ENCODE measurements at places on chromosomes 4 and X.

- no peak for DNase-seq
Observed at GRCh38 chr4:72006586-72006985, 25.2 kb upstream of the NPFFR2 start.

DNA sequence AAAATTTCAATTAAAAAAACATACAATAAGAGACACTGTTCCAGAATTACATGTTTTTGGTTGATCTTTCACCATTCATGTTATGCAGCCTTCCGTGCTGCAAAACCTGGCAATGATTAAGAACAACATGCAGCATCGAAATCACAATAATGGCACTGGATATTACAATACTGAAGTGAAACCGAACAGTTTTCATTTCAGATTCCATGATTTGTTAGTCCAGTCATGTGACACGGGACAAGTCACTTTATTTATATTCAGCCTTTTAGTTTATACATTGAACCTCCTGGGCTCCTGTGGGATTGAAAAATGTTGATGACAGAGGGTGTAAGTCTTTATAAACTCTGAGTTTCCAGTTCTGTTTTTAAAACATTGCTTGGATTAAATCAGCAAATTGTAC, 142.5 kb upstream of the TTC29 start:
- no peak for DNase-seq

DNA sequence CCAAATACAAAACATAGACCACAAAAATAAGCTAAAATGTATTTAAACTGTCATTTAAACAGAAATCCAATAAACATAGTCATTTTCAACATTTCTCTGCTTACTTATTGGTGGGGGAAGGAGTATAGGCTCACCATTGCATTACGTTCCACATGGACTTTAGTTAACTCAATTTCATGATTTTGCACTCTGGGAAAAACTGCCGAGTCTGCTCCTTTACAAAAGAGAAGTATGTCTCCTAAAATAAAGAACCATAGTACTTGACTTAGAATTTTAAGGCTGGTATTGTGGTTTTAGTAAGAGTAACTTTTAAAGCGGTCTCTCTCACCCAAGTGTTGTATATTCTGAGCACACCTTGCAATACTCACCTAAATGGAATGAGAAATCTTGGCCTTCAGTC, 75.1 kb upstream of the MCF2 start:
- no peak for DNase-seq

GRCh38 chr4:54440394-54441136, 211.5 kb downstream of the PDGFRA start:
- DNase-seq: no peak

GRCh38 chrX:2484721-2485648, 15.8 kb downstream of the DHRSX start:
- no peak for DNase-seq

GRCh38 chr4:37793562-37793961, 32.9 kb upstream of the PGM2 start:
- DNase-seq: no peak

GRCh38 chr4:73341454-73341853, 62.6 kb upstream of the ALB start:
- no peak for DNase-seq

- DNase-seq: no peak
Observed at GRCh38 chrX:24702362-24703184, 8.9 kb downstream of the POLA1 start.

DNA sequence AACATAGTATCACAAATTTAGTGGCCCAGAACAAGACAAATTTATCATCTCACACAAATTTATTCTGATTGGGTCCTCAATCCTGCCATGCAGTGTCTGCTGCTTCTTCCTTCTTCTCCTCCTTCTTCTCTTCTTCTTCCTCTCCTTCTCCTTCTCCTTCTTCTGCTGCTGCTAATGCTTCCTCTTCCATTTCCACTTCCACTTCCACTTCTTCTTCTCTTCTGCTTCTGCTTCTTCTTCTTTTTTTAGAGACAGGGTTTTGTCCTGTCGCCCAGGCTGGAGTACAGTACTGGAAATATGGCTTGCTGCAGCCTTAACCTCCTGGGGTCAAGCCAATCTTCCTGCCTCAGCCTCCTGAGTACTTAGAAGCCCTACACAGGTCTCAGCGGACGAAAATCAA, 37.5 kb downstream of the FGFBP1 start:
- no peak for DNase-seq

DNA sequence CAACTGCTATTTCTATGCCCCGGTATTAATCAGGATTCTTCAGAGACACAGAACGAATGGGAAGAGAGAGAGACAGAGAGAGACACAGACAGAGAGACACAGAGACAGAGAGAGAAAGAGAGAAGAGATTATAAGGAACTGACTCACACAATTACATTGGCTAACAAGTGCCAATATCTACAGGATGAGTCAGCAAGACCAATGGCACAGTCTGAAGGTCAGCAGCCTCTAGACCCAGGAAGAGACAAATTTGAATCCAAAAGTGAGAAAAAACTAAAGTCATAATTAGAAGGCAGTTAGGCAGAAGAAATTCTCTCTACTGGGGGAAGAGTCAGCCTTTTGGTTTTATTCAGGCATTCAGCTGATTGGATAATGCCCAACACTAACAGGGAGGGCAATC, 187.3 kb downstream of the MAB21L2 start:
- DNase-seq: no peak

- DNase-seq: no peak
Observed at GRCh38 chr4:76434901-76435527, at the start of gene SHROOM3. Gene SHROOM3 (plus strand): TSS chr4:76435229. CDS start chr4:76436053, 824 bp downstream.

DNA sequence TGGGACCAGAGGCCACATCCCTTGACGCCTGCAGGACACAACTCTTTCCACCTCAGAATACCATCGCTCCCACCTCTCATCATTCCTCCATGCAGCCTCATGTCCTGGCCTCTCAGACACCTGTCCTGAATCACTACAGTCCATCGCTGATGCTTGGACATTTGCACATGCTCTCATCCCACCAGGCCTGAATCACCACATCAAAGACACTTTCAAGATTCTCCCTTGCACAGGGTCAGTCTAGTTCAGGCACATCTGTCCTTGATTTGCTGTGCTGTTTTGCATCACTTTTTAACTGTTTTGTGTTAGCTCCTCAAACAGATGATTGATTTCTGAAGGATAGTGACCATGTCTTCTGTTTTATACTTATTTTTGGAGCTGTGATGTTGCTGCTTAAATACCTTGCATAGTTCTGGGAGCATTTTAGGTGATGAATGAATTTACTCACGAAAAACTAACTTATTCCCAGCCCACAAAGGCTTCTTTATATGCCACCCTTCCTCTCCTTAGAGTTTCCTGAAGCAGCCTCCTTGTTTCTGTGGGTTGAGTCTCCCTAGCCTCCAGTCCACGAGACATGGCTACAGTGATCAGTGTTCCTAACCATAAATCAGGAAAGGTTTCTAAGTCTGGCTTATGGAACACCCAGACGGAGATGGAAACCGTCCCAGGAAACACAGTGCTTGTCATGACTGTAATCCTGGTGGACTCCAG, 2.6 kb downstream of the FAM114A1 start:
- DNase-seq: no peak

- no peak for DNase-seq
Observed at GRCh38 chr4:140255927-140256326, 101.9 kb upstream of the MAML3 start.

DNA sequence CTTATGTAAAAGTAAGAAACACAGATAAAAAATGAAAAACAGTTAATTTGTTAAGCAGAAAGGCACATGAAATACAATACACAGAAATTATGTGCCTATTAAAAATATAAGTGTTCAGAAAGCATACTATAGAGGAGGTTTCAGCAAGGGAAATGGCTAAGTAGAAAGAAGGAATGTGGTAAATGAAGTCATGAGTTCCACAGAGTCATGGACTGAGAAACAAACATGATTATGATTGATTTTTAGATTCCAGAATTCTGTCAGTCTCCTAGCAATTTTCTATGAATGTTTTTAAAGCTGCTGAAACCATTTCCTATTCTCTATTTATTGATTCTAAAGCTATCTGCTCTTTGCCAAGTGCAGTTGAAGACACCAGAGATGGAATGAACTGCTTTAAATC, 1398.4 kb downstream of the ARAP2 start:
- DNase-seq: no peak

DNA sequence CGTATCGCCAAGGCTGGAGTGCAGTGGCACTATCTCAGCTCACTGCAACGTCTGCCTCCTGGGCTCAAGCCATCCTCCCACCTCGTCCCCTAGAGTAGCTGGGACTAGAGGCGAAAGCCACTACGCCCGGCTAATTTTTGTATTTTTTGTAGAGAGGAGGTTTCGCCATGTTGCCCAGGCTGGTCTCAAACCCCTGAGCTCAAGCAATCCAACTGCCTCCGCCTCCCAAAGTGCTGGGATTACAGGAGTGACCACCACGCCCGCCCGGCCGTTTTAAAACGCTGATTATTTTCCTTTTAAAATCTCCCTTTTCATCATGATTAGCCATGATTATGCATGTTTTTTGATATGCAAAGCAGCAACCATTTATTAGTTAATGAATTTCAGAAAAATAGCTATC, 2.2 kb downstream of the N4BP2 start:
- no peak for DNase-seq

- DNase-seq: no peak
Observed at GRCh38 chr4:180052629-180053028, 2190.6 kb upstream of the TENM3 start.

GRCh38 chr4:47498899-47499298, 13.8 kb downstream of the ATP10D start:
- DNase-seq: no peak

- DNase-seq: no peak
Observed at GRCh38 chr4:8940792-8941491, 69.3 kb upstream of the HMX1 start.

GRCh38 chr4:126572264-126572663, 1060.5 kb upstream of the INTU start:
- DNase-seq: no peak

GRCh38 chr4:116953947-116954346, 131.4 kb downstream of the TRAM1L1 start:
- DNase-seq: no peak

DNA sequence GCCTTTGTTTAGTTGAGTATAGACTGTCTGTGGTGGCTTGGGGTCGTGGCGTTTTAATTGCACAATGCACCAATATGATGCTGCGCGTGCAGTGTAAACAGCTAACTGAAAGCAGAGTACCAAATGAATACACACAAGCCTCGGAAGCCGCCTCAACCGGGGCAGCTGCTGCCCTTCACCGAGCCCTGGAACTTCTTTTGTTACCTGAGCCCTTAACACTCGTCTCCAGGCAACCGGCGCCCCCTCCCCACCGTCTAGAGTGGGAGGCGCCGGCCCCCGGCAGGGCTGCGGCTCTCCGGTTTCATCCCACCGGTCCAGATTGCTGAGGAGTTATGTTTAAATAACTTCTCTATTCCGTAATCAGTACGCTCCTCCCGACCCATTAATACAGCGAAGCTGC, 173.2 kb upstream of the TBL1X start:
- no peak for DNase-seq

- DNase-seq: no peak
Observed at GRCh38 chr4:142194905-142195304, 558.5 kb downstream of the IL15 start.

Measured in activated naive CD8-positive, alpha-beta T cell treated with anti-CD3 and anti-CD28 coated beads, Interleukin-2, amount 50 U/mL, for 24 hours (primary cell).